CD4-positive, alpha-beta T cell treated with Interleukin-1 beta for 1 hour (primary cell): ENCODE measurements at places on chromosomes 3 and 15.
A peak's percentile ranks its signal among the peaks of the same experiment; 100 is the strongest.

GRCh38 chr15:60908888-60909287 lies 320.2 kb downstream of the RORA start:
- DNase-seq = no peak

DNA sequence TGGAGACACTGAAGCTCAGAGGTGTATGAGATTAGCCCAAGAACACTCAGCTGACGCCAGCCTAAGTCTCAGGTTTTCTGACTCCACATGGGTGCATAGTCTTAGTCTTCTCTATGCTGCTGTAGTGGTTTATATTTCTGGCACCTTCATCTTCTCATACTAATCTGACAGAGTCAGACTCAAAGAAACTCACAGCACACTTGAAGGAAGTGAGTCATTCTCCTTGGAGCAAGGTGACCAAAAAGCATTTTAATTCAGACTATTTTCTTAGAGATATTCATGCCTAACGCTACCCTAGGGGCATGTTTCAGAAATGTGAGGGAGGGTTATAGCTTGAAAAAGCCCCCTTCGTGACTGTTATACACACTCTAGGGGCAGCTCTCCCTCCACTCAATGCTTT lies 775.3 kb upstream of the ARPP21 start:
- no peak for DNase-seq

- DNase-seq = peak; percentile 89
These were observed at the start of gene HACD3 for GRCh38 chr15:65530318-65531111. Gene HACD3, plus strand, starts transcription at chr15:65530463. Its CDS starts 169 bp downstream, at chr15:65530632.

- peak; percentile 3 for DNase-seq
These were observed 928 bp downstream of the ANKRD34C start for GRCh38 chr15:79283252-79284048.

GRCh38 chr3:189222927-189223636 lies 51.3 kb downstream of the TPRG1 start:
- DNase-seq = no peak

GRCh38 chr3:71144525-71145253 lies 438.8 kb downstream of the FOXP1 start:
- DNase-seq = no peak

DNA sequence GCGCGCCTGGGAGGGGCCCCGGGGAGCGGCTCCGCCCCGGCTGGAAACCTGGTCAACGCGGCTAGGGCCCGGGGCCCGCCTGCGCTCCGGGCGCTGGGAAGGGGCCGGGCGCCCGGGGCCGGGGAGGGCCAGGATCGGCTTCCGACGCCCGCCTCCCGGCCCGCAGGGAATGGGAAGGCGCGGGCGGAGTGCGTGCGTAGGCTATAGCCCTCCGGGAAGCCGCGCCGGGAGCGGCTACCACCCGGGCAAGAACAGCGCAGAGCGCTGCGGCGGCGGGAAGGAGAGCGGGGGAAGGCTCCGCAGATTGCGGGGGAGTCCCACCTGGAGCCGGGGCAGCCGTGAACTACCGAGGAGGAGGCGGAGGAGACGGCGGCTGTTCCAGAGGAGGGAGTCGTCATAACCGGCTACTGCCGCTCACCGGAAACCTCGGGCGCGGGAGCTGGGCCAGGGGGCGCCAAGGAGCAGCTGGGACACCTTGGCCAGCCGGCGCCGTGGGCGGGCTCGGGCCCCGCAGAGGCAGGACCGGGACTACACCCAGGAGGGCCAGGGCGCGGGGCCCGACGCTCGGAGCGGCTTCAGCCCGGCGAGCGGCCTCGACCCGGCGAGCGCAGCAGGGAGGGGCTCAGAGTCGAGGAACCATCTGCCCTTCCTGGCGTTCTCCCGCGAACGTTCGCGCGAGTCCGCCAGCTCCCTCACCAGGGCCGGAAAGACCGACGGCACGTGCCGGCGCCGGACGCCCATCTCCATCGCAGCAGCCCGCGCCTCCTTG lies at the start of gene EOGT:
Gene EOGT, minus strand, starts transcription at position 432 of the 769 bp plus-strand sequence. CDS start 3,838 bp downstream, outside the sequence.
- DNase-seq = peak; percentile 85

- peak; percentile 68 for DNase-seq
These were observed 106.6 kb downstream of the LRIG1 start for GRCh38 chr3:66394019-66394752.

GRCh38 chr3:159629329-159630084 lies 359.1 kb upstream of the IL12A start:
- no peak for DNase-seq

DNA sequence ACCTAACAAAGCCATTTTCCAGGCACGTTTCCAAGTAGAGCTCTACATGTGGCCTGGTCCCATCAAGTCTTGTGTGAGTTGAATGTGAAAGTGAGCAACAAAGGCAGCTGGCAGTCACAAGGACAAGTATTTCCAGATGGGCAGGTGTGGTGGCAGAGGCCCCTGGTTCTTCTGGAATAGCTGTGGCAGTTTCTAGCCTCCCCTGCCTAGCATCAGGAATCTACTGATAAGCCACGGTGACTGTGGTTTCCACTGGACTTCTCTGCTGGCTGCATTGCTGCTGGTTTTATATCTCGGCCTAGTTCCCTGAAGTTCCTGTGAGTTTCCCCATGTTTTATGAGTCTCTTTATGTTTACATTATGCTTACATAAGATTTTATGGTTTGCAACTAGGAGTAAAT lies 117.7 kb downstream of the GOLIM4 start:
- DNase-seq = no peak

GRCh38 chr3:72745146-72745999 lies 102.9 kb downstream of the SHQ1 start:
- DNase-seq = no peak

DNA sequence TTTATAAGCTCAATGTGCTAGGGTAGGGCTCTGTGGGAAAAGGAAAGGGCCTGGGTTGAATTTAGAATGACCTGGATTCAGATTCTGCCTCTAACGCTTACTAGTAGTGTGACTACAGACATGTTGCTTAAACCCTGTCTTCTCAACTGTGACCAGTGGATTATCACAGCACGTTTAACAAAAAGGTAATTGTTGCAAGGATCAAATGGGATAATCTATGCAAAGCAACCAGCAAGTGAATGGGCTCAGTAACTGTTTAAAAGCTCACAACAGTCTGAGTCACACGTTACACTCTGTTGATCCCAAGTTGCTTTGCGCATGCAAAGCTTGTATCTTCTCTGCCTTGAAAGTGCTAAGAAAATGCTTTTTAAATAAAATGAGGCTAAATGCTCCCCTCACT lies 236.5 kb downstream of the IL20RB start:
- DNase-seq = no peak

- peak; percentile 25 for DNase-seq
These were observed 22.0 kb upstream of the ZCWPW2 start for GRCh38 chr3:28326458-28326926.

GRCh38 chr3:78589778-78590177 lies 1178.0 kb downstream of the ROBO1 start:
- no peak for DNase-seq

- DNase-seq = no peak
These were observed 52.4 kb downstream of the KCNMB2 start for GRCh38 chr3:178588628-178589027.

GRCh38 chr15:80068578-80068977 lies 9.1 kb downstream of the ZFAND6 start:
- DNase-seq = no peak

- no peak for DNase-seq
These were observed 34.2 kb upstream of the PRR23E start for GRCh38 chr3:127158614-127159229.

GRCh38 chr3:60528651-60529050 lies 722.6 kb downstream of the FHIT start:
- DNase-seq = no peak

DNA sequence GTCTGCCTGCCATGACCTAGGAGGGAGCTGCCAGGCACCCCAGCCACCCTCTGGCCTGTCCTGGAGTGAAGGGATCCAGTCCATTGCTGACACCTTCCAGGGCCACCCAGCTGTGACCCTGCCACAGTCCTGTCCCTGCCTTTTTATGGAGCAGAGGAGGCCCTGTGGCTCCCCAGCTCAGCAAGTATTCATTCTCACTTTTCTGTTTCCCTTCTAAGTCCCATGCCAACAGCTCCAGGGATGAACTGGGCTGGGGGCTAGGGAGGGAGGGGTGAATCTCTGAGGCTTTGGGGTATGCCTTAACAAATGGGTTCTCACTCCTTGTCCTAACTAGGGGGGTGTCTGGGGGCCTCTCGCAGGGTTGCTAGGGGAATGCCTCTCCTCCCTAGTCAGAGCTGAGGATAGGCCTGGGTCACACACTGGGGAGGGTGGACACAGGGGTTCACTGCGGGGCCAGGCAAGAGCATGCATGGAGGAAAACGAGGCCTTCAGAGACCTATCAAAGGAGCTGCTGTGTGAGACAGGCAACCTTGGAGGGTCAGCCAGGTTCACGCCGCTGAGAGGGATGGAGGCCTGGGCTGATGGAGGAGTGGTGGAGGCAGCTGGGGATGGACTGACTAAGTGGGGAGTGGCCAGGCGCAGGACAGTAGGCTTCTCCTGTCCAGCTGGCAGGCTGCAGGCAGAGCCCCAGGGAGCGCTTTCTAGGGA lies 31.8 kb downstream of the EPHB3 start:
- no peak for DNase-seq

- no peak for DNase-seq
These were observed 973 bp upstream of the ITPKA start for GRCh38 chr15:41492597-41493204.

DNA sequence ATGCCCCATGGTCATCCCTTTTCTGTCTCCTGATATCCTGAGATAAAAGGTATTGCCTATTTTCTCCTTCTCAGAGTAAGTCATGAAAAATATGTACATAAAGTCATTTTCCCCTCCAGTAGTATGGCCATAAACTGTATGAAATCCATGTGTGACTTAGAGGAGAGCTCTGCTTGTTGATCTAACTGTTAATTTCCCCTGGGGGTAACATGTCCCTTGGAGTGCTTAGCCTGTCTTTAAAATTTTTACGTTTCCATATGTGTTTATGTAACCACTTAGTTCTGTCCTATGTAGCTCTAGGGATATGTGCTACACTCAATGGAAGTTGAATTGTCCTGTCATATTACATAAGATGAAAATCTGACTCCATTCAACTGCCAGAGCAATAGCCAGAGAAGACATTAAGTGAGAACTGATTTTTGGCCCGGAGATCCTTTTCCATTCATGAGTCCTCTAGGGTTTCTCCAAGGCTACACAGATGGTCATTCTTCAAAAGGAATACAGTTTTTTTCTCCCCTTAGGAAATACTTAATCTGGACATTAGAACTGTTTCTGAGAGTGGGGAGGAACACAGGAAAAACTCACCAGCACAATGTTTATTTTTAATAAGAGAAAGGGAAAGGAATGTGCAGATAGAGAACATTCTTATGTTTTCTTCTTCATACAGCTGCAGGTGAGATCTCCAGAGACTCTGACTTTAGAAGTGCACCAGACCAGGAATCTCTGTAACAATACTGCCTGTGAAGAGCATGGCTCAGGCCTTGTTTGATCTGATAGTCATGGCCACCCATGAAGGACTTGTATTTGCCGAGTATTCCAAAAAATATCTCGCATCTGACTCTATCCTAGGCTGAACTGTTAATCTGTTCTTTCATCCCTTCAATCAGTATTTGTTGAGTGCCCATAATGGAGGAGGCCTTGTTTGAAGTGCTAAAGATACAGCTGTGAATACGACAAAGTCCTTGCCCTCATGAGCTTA lies 29.8 kb upstream of the CLRN1 start:
- no peak for DNase-seq

GRCh38 chr3:184772667-184773272 lies 39.2 kb upstream of the VPS8 start:
- no peak for DNase-seq
